T-helper 9 cell (primary cell): ENCODE measurements at places on chromosomes 4 and X.

GRCh38 chrX:34612036-34612435 lies 45.0 kb downstream of the TMEM47 start:
- DNase-seq, result no peak

DNA sequence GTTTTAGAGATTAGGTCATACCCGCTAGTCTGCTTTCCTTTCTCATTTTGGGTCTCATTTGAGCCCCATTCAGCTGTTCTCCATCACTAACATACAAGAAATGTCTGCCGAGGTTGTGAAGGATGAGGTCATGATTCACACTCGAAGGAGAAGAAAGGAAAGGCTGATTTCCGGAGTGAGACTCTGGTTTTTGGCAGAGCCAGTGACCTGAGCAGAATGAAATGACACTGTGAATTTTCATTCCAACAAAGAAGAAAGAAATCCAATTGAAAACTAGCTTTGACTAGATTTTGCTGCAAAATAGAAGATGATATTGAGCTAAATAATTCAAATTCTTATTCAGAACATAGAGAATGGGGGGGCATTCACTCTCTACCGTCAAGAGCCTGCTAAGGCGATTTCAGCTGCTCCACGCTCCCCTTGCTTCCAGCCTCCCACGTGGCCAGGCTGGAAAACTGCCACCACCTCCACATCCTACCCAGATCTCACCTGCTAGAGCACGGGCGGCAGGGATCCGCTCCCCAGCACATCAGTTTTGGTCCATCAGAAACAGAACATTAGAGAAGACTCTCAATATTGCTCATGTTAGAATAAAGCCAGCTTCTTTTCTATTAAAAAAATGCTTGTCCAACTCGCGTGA lies 39.0 kb downstream of the F11 start:
- DNase-seq, result no peak

DNA sequence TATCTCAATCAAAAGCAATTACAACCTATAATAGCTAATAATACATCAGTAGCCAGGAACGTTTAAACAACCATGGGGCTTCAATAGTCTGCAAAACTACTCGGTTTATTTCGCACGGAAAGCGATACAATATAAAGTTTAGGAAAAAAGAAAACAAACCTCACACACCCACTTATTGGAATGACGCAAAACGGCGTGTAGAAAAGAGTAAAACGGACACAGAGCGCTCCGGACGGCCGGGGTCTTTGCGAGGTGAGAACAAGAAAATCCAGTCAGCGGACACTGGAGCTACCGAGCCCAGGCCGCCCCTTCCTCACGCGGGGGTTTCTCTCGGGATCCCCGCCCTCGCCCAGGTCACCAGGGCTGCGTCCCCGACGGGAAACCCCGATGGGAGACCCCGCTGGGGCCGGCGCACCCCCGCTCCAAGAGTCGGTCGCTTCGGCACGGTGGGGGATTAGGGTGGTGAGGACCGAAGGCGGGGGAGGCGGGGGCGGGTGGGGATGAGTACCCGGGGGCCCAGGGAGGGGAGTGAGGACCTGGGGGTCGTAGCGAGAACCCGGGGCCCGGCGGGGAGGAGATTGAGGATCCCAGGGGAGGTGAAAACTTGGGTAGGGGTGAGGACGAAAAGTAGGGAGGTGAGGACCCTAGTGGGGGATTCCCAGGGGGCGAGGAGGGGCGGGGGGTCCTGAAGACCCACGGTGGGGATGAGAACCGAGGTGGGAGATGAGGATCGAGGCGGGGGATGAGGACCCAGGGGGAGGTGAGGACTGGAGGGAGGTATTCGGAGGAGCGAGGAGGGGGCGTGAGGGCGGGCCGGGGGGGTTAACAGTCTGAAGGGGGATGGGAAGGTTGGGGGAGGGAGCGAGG lies 737 bp downstream of the NELFA start:
- DNase-seq, result no peak

- DNase-seq, result no peak
These were observed 79.2 kb downstream of the RTL5 start for GRCh38 chrX:72052415-72053090.

GRCh38 chr4:38233727-38234480 lies 273.7 kb downstream of the PTTG2 start:
- DNase-seq, result no peak

- no peak for DNase-seq
These were observed at the start of gene ZFP42 for GRCh38 chr4:187995322-187996207. TSS of gene ZFP42 (plus strand) at chr4:187995771. CDS start at chr4:188002808, 7,037 bp downstream.

DNA sequence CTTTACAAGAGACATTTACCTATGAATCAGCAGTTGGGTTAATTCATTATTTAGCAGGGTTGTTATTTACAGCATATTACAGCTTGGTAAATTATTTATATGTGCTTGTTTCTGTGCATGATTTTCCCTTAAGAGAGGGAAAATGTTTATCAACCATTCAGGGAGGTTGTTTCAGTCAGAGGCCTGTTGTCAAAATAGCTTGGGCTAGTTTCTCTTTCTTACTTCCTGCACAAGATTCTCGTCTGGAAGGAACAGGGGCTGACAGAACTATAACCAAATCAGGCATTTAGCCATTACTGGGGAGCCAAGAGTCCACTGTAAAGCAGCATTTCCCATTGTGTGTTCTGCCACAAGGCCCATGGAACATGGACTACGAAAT lies 135.8 kb downstream of the HS6ST2 start:
- DNase-seq, result no peak

DNA sequence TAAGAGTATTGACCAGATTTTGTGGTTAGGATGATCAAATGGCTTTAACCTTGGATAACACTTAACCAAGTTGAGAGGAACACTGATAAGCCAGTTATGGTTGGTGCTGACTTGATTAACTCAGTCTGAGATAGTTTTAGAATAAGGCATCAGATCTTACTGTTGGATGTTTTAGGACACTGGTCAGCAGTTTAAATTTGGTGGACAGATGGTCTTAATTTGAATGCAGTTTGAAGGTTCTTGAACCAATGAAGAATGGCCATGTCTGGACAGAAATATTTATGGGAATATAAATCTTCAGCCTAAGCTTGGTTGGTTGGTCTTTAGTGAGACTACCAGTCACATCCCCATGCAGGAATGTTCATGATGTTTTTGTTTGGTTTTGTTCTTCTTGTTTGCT lies 2.6 kb upstream of the GIMD1 start:
- DNase-seq, result no peak

DNA sequence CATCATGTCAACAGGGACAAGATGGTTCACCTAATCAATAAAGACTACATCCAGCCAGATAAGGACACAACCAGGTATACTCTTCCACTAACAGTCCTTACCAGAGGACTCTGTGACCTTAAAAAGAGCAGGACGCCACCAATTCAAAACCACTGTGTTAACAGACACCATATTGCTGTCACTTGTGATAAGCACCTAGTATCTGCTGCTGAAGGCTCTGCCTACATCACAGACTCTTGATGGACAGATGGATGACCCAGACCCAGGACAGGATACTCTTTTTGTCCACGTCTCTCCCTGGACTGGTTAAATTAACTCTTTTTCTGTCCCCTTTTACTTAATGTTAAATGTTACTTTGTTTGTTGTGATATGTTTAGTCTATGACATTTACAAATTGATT lies 586.2 kb upstream of the AGA start:
- DNase-seq, result no peak

GRCh38 chr4:106450249-106450648 lies 81.7 kb upstream of the GIMD1 start:
- DNase-seq, result no peak

DNA sequence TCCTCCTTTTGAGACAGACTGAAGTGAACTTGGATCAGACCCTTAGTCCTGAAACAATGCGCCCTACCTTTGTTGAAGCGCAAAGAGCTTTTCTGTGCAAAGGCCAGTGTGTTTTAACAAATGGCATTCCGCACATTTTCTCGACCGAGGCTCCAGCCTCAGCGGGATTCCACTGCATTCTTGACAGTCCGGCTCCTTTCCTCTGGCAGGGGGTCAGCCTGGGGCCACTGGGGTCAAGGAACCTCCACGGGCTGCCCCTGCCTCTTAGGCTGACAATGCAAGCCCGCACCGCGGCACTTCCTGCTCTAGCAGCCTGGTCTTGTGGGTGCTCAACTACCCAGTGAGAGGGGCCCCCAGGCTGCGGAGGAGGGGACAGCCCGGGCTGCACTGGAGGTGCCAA lies 47.2 kb upstream of the TFDP3 start:
- no peak for DNase-seq

DNA sequence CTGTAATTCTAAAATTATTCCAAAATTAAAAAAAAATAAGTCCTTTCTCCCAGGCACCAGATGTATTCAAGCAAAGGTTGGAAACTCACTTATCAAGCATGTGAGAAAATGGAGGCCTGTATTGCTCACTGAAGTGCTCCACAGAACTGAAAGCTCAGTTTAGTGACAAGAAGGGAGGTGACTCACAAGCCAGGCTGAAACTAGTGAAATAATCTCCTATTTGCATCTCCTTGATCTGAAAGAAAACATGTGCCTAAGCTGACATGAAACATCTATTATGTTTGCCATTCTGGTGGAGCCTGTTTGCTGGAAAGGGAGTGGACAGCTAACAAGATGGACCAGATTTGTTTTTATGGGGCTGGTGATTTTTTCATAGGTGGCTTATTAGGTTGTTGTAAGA lies 54.0 kb upstream of the AMELX start:
- DNase-seq, result no peak

DNA sequence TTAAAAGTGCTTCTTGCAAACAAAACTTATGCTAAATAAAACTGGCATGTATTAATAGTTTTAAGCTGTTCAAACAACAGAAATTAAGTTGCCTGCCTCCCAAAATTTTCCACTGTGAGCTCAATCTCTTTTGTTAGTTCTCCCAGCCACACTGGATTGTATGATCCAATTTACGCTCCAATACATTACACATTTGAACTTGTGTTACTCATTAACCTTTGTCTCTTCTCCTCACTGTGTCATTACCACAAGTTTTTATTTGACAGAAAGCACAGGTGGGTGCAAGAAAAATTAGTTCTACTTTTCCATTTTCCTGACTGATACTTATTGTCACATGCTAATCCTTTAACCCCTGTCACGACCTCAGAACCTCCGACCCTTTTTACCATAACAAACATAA lies 55.5 kb downstream of the SHISA3 start:
- no peak for DNase-seq

GRCh38 chrX:110210417-110211139 lies 107.3 kb downstream of the AMMECR1 start:
- no peak for DNase-seq

- DNase-seq, result no peak
These were observed 23.0 kb downstream of the SH3D19 start for GRCh38 chr4:151302432-151302831.

DNA sequence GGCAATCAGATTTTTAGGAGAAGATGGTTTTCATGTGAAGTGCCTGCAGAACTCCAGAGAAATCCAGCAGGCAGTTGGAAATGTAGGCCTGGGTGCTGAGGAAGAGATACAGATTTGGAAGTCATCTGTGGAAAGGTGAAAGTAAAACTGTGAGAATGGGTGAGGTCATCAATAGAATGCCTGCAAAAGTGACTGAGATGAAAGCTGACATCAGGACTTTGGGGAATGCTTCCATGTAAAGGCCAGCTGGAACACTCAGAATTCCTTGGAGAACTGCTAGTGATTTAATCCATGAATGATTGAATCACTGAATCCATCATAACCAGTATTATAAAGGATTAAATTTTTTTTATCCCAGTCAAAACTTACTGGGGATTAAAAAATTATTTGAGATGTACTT lies 124.5 kb upstream of the GIMD1 start:
- no peak for DNase-seq

GRCh38 chr4:89497517-89498308 lies 190.1 kb upstream of the GPRIN3 start:
- DNase-seq, result no peak

GRCh38 chrX:53072418-53073114 lies 9.6 kb upstream of the TSPYL2 start:
- DNase-seq, result no peak

GRCh38 chrX:39665830-39666518 lies 431.8 kb downstream of the BCOR start:
- DNase-seq, result no peak

DNA sequence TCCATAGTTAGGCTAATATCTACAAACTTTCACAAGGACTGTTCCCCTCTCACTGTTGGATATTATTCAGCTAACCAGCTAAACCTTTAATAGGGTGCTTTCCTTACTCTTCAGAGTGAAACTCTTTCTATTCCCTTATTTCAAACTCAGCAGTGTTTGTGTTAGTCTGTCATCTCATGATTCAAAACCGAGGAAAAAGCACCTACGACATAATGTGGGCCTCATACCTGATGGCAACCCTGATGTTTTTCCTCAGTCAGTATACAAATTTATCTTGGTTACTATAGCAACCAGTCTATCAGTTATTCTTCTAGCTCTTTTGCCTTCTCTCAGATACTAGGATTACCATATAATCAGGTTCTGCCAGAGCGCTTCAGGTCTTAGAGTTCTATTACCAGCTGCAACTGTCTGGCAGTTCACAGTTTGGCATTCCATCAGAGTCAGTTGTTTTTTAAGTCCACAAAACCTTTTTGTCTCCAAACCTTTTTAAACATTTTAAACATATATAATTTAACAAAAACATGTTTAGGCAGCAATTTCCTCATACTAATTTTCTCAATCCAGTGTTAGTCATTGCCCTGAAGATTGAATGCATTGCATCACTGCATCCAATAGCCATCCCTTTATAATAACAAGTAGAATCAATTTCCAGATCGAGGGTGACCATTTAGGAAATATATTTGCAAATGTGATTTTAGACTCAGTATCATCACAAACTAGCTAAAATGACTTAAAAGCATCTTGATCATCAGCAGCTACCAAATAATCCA lies 7.4 kb downstream of the WDR44 start:
- DNase-seq, result no peak

- peak; percentile 32 for DNase-seq
These were observed 37.5 kb downstream of the PGRMC1 start for GRCh38 chrX:119273420-119274192.

DNA sequence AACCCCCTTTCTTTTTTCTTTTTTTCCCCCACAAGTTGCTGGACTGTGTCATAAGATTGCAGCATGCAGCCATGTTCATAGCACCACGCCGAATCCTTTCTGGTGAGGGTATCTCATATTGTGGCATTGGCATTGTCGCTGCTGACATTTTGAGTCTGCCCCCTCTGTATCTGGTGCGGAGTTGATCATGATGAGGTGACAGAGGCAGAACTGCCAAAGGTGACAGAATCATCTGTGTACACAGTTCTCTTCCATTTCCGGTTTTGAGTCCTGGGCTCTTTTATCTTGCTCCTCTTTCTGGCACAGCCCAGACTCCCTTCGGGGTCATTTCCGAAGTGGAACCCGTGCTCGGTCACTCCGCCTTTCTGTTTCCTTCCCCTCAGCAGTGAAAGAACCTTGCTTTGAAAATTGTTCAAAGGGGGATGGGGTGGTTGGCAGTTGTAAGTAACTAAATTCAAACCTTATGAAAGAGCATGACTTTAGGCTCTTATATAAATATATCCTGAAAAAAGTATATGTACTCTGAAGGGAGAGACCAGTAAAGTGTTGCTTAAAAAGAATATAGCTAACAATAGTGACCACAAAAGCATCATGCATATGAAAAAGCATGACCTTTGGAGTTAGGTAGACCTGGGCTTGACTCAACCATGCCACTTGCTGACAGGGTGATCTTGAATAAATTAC lies 55.0 kb upstream of the BMP2K start:
- DNase-seq, result no peak

- no peak for DNase-seq
These were observed 60.8 kb downstream of the TMEM154 start for GRCh38 chr4:152618971-152619370.

- peak; percentile 33 for DNase-seq
These were observed 568 bp downstream of the HTT start for GRCh38 chr4:3074846-3075651.

GRCh38 chr4:92047209-92047875 lies 256.4 kb upstream of the GRID2 start:
- DNase-seq, result no peak
